ENCODE measurements at places on chromosomes 6 and 20. TPM values are rescaled to one million over a fixed set of nuclear protein-coding genes. Genes with fewer than 3 reads are reported as not detected.

The NKX2-2 gene
- total RNA-seq, result 1.6 TPM

DNA sequence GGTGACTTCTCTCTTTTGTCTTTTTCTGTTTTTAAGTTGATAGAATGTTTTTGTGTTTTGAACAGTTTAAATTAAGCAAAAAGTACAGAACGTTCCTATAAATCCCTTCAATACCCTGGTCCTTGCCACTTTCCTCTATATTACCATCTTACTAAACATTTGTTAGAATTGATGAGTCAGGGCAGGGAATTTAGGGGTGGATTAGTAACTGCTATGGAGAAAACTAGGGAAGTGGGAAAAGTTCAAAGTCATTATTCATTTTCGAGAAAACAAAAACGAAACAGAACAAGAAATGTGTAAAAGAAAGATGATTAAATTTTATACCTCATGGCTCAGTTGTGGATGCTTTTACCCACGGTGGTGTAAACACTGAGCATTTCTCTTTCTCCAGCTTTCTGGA, 240.4 kb upstream of the SULF2 start:
- no peaks in the 10 kb centered on the region for H3K36me3 ChIP-seq
- no peaks in the 10 kb centered on the region for H3K27me3 ChIP-seq
- H3K4me1 ChIP-seq, result no peaks in the 10 kb centered on the region
- no peak overlapping the region for H3K27ac ChIP-seq

DNA sequence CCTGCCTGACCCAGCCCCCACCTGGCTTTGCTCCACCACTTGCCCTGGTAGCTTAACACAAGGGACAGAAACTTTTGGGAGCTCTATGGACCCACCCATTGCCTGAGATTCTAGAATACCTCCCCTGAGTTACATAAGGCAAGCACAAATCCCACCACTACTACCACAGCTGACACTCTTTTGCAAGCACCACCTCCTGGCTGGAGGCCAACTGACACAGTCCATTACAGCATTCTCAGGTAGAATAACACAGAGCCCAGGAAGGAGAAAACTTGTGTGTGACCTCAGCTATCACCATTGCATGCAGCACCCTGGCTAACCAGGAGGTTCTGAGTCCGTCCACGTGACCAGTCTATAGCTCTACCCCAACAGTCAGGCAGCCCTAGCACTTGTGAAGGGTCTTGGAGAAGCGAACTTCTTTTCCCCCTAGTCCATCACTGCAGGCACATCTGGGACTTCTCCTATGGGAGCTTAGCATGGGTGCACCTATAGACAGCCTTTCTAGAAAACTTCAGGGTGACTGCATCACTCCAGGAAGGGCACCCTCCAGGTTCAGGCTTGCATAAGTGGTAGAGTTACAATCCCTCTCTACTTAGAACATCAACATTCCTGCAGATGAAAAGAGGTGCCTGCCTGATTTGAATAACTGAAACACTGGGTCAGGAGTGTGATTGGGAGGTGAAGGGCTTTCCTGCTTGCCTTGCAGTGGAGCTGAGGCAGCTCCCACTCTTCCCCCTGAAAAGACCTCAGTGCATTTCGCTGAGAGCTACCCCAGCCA, 30.1 kb downstream of the CITED2 start:
- H3K27me3 ChIP-seq, result no peaks in the 10 kb centered on the region
- no peak overlapping the region for H3K27ac ChIP-seq
- H3K4me1 ChIP-seq, result no peaks in the 10 kb centered on the region
- no peaks in the 10 kb centered on the region for H3K36me3 ChIP-seq
- H3K4me3 ChIP-seq, result no peak overlapping the region

GRCh38 chr6:30670760-30671527, 1.9 kb downstream of the DHX16 start:
- H3K36me3 ChIP-seq, result peaks cover 4% of the 10 kb centered on the region
- H3K27me3 ChIP-seq, result no peaks in the 10 kb centered on the region
- no peak for DNase-seq
- no peak overlapping the region for H3K4me3 ChIP-seq
- peaks cover 9% of the 10 kb centered on the region for H3K4me1 ChIP-seq

The TRDN gene
- not detected for total RNA-seq

GRCh38 chr6:35238843-35239289, 20.7 kb upstream of the ZNF76 start:
- no peaks in the 10 kb centered on the region for H3K27me3 ChIP-seq
- H3K4me3 ChIP-seq, result no peak overlapping the region
- no peaks in the 10 kb centered on the region for H3K4me1 ChIP-seq

- no peak overlapping the region for H3K27ac ChIP-seq
- no peaks in the 10 kb centered on the region for H3K4me1 ChIP-seq
- DNase-seq, result no peak
- no peaks in the 10 kb centered on the region for H3K27me3 ChIP-seq
Observed at GRCh38 chr20:21437248-21437647, 39.9 kb upstream of the NKX2-4 start.

The TTBK1 gene
- 1.0 TPM for total RNA-seq

The HSPA1L gene
- total RNA-seq, result 1.4 TPM

The ANGPT4 gene
- total RNA-seq, result 0.05 TPM

DNA sequence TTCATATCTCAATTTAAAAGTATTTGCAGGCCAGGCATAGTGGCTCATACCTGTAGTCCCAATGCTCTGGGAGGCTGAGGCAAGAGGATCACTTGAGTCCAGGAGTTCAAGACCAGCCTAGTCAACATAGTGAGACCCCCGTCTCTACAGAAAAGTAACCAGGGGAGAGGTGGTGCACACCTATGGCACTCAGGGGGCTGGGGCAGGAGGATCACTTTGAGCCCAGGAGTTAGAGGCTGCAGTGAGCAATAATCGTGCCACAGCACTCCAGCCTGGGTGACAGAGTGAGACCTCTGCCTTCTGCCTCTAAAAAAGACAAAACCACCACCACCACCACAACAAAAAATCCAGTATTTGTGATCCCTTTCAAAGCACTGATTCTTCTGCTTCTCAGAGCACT, 185.5 kb upstream of the QKI start:
- no peaks in the 10 kb centered on the region for H3K27me3 ChIP-seq
- H3K4me3 ChIP-seq, result no peak overlapping the region
- no peak for DNase-seq
- no peaks in the 10 kb centered on the region for H3K36me3 ChIP-seq

GRCh38 chr6:53347921-53348370, 804 bp downstream of the ELOVL5 start:
- H3K27me3 ChIP-seq, result no peaks in the 10 kb centered on the region
- no peaks in the 10 kb centered on the region for H3K4me1 ChIP-seq
- H3K4me3 ChIP-seq, result peak overlapping the region; percentile 100
- H3K27ac ChIP-seq, result peak overlapping the region; percentile 97
- DNase-seq, result peak; percentile 67

GRCh38 chr6:2186516-2186915, 58.9 kb downstream of the GMDS start:
- H3K4me3 ChIP-seq, result no peak overlapping the region
- no peaks in the 10 kb centered on the region for H3K36me3 ChIP-seq
- no peaks in the 10 kb centered on the region for H3K4me1 ChIP-seq
- no peaks in the 10 kb centered on the region for H3K27me3 ChIP-seq

- H3K4me3 ChIP-seq, result no peak overlapping the region
- peak overlapping the region; percentile 9 for H3K27ac ChIP-seq
- no peaks in the 10 kb centered on the region for H3K27me3 ChIP-seq
- no peaks in the 10 kb centered on the region for H3K36me3 ChIP-seq
- no peak for DNase-seq
Observed at GRCh38 chr20:16476032-16476431, 97.2 kb downstream of the KIF16B start.

DNA sequence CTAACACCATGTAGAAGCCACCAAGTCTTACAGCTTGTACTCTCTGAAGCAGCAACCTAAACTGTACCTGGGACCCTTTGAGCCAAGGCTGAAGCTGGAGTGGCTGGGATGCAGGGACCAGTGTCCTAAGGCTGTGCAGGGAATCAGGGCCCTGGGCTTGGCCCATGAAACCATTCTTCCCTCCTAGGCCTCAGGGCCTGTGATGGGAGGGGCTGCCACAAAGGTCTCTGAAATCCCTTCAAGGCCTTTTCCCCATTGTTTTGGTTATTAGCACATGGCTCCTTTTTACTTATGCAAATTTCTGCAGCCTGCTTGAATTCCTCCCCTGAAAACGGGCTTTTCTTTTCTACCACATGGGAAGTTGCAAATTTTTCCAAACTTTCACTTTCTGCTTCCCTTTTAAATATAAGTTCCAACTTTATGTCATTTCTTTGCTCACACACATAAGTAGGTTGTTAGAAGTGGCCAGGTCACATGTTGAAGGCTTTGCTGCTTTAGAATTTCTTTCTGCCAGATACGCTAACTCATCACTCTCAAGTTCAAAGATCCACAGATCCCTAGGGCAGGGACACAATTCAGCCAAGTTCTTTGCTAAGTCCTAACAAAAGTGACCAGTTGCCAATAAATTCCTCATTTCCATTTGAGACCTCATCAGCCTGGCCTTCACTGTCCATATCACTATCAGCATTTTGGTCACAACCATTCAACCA, 28.2 kb upstream of the ATXN1 start:
- H3K27me3 ChIP-seq, result no peaks in the 10 kb centered on the region
- no peak overlapping the region for H3K4me3 ChIP-seq
- no peaks in the 10 kb centered on the region for H3K36me3 ChIP-seq

DNA sequence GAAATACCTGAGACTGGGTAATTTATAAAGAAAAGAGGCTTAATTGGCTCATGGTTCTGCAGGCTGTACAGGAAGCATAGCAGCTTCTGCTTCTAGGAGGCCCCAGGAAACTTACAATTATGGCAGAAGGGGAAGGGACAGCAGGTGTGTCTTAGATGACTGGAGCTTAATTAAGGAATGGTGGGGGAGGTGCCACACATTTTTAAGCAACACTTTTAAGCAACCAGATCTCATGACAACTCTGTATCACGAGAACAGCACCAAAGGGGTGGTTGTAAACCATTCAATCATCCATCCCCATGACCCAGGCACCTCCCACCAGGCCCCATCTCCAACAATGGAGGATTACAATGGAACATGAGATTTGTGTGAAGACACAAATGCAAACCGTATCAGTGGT, 26.9 kb downstream of the FIG4 start:
- H3K4me3 ChIP-seq, result no peak overlapping the region
- no peaks in the 10 kb centered on the region for H3K27me3 ChIP-seq
- no peaks in the 10 kb centered on the region for H3K36me3 ChIP-seq
- H3K4me1 ChIP-seq, result no peaks in the 10 kb centered on the region
- DNase-seq, result no peak

- no peaks in the 10 kb centered on the region for H3K4me1 ChIP-seq
- H3K4me3 ChIP-seq, result no peak overlapping the region
- no peak overlapping the region for H3K27ac ChIP-seq
- H3K36me3 ChIP-seq, result no peaks in the 10 kb centered on the region
Observed at GRCh38 chr6:134058622-134059366, 6.4 kb upstream of the SLC2A12 start.

The CDK5RAP1 gene
- total RNA-seq, result 18.2 TPM

DNA sequence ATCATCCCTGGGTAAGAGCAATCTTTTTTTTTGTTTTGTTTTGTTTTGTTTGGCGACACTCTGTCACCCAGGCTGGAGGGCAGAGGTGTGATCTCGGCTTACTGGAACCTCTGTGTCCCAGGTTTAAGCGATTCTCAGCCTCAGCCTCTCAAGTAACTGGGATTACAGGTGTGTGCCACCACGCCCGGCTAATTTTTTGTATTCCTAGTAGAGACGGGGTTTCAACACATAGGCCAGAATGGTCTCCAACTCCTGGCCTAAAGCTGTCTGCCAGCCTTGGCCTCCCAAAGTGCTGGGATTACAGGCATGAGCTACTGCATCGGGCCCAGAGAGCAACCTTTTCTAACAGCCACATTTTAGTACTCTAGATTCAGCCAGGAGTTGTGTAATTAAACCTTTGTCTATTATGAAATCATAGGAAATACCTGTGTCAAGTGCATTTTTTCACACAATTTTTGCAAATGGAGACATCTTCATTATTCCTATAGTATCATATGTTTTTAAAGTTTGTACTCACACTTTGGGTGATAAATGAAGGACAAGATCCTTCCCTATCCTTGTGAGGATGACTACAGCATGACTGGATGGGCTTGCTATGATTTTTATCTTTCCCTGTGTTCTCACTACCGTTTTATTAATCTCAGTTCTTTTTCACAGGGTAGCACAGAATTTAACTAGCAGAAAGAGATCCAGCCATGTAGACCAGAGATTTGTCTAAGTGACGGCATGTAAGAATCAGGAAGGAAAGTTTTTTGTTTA, 82.6 kb downstream of the OR2B2 start:
- peak overlapping the region; percentile 65 for H3K27ac ChIP-seq
- H3K36me3 ChIP-seq, result no peaks in the 10 kb centered on the region
- H3K4me1 ChIP-seq, result no peaks in the 10 kb centered on the region
- H3K4me3 ChIP-seq, result no peak overlapping the region

Data from colonic mucosa (tissue), 4 donors.